ENCODE measurements at places on chromosomes 3 and 15.

GRCh38 chr15:91049378-91050127, 27.2 kb upstream of the VPS33B start:
- peak; percentile 98 for ATAC-seq

DNA sequence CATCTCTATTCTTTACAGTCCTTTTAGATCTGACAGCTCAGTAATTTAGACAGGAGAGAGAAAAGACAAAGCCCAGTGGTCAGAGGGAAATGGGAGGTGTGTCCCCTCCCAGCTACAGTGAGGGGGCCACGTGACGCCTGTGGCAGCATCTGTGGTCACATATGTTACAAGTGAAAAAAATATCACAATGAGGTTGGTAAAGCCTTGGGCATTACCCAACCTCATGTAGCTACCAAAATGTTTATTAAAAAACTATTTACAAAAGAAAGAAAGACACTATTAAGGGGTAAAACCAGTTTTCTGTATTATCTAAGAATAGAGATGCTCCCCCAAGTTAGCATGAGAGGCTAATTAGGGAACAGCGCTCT, 42.9 kb upstream of the PLCL2 start:
- no peak for ATAC-seq

- no peak for ATAC-seq
Measured at GRCh38 chr3:133883641-133884040, 12.0 kb downstream of the RAB6B start.

- no peak for ATAC-seq
Measured at GRCh38 chr15:99406716-99407487, 155.6 kb downstream of the LRRC28 start.

DNA sequence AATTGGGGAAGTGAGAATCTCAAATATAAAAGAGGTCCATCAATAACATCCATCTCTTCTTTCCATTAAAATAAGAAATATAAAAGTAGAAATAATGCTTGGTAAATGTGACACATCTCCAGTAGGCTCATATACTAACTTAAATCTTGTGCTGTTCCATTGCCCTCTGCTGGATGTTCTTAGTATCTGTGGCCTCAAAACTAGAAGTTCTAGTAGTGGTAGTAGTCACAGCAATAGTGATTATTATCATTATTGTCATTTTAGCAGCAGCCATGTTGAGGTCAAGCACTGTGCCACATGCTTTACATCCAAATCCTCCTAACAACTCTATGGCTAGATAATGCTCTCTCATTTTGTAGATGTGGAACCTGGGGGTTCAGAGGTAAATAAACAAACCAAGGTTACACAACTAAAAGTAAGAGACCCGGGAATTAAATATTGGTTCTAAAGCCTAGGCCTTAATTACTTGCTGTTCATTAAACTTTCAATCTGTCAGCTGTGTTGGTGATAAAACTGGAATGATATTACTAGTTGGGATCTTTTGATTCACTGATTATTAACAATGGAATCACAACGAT, 20.2 kb upstream of the BTLA start:
- peak; percentile 98 for ATAC-seq
